ENCODE measurements at places on chromosomes 13 and 19. TPM values are rescaled to one million over a fixed set of nuclear protein-coding genes. Genes with fewer than 3 reads are reported as not detected.

- DNase-seq = no peak
Measured at GRCh38 chr13:103866048-103866447, 799.8 kb upstream of the SLC10A2 start.

DNA sequence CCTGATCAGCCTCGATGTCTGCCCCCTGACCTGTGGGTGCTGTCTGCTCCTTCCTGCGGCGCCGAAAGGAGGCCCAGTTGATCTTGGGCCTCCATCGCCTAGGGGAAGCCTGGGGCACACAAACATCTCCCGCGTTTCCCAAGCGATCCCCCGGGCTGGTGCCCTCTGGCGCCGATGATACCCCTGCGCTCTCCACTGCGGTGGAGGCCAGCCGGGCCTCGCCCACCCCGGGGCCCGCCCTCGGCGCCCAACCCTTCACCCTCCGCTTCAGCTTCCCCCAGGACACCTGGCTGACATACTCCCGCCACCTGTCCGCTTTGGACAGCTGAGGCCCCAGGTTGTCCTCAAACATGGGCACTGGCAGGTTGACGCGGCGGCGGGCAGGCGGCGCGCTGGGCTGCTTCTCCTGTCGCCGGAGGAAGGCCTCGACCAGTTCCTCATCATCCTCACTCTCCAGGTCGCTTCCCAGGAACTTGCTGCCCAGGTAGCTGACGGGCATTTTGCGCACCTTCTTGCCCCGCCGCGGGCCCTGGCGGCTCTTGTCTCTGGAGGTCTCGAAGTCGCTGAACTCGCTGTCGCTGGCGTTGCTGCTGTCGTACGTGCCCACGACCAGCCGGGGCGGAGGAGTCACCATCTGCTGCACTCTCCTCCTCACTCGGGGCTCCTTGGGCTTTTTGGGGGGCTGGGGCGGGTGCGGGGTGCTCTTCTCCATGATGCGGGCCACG lies 1.3 kb downstream of the CCDC8 start:
- no peak for DNase-seq

DNA sequence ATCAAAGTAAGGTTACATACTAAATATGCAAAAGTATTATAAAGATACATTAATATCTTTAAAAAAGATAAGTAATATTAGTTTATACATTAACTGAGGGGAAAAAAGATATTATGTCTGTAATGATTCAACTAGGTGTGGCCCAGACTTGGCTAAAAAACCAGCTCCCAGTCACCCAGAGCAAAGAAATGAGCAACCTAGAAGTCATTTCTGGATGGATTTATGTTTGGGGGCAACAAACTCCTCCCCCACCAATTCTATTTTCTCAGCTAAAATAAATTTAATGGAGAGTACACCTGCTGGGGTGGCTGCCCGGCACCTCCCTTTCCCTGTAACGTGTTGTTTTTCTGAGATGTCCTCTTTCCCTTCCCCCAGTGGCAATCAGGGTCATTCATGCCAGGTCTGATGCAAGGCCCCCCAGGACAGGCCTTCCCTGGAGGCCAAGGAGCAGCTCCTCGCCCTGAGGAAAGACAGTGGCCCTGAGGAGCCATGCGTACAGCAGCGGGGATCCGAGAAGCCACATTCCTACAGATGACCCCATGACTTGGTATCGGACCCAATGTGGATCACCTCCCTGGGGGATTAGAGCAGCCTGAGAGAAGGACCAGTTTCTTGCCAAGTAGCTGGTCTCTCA lies 78.6 kb upstream of the DOCK9 start:
- DNase-seq = no peak

GRCh38 chr13:21625366-21625765 lies 21.4 kb upstream of the MICU2 start:
- peak; percentile 10 for DNase-seq

GRCh38 chr13:93345770-93346169 lies 119.2 kb downstream of the GPC6 start:
- no peak for DNase-seq

GRCh38 chr13:46405457-46405856 lies 18.4 kb upstream of the RUBCNL start:
- no peak for DNase-seq

- DNase-seq = no peak
Measured at GRCh38 chr13:39269411-39269810, 231.2 kb downstream of the NHLRC3 start.

DNA sequence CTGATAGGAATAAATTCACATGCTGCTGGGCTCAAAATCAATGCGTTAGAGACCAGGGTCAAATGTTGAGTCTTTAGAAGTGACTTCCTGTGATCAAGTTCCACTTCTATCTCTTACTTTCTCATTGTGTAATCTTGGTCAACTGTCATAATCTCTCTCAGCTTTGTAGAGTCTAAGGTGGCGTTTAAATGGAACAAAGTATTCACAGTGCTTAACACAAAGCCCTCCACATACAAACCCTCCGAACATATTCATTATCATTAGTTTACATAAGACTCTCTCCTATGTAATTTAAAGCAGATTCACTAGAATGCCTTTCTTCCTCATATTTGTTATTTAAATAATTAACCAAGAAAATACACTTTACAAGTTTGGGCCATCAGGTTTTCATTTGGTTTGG lies 1044.1 kb downstream of the EFNB2 start:
- no peak for DNase-seq

DNA sequence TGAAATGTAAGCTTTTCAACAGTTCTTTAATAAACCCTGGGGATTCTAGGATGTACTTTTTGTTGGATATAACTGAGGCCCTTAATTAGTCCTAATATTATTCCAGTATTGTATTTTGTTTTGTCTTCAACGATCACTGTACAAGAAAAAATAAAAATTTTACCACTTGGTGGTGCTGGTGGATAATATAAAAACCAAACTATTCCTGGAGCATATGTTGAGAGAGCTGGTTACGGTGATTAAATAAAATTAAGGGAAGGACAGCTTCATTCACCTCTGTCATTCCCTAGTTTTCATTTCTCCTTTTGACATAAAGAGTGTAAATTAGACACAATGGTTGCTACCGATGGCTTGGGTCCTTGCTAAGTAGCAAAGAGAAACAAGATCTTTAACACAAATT lies 598.6 kb upstream of the PCDH20 start:
- DNase-seq = no peak

- no peak for DNase-seq
Measured at GRCh38 chr13:105450784-105451183, 1084.7 kb downstream of the EFNB2 start.

- DNase-seq = no peak
Measured at GRCh38 chr13:91825516-91825915, 427.1 kb downstream of the GPC5 start.

DNA sequence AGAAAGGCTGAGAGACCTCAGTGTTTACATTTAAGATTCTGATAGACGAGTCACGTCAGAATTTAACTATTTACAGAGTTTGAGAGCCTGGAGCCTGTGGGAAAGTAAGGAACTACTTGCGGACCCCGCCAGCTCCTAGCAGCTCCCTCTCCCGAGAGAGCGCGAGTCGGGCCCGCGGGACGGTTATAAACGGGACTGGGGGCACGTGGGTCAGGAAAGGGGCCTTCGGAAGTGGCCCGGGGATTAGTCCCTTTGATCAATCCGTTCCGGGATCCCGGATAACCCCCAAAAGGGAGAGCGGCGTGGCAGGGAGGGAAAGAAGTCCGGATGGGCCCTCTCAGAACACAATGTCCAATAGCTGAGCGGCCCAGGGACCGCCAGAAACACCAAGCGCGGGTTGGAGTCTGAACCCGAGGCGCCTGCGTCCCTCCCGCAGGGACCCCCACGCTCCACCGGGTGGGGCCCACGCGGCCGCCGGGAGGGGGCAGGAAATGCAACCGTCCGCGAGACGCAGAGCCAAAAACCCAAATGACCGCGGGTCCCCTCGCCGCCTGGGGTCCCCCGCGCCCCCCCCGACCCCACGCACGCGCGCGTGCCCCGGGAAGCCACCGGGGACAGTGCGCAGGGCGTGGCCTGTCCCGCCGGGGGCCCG lies 3.6 kb downstream of the ZIC5 start:
- DNase-seq = no peak

Gene LILRA1
- not detected for total RNA-seq

DNA sequence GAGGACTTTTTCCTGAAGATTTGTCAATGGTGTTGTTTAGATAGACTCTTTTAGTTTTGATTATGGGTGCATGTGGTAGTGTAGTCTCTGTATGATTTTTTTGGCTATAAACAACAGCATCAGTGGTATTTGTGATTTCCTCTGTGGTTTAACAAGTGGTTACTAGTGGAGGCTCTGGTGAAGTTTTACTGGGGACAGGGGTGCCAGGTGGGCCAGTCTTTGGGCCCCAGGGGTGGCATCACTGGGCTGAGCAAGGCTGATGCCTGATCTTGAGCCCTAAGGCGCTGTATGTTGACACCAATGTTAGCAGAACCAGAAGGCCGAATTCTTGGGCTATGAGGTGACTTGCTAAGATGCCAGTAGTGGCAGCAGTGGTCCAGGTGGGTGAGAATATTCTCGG lies 811.4 kb downstream of the DACH1 start:
- no peak for DNase-seq

- peak; percentile 93 for DNase-seq
Measured at GRCh38 chr13:99386911-99387788, 80.0 kb upstream of the GPR183 start.

DNA sequence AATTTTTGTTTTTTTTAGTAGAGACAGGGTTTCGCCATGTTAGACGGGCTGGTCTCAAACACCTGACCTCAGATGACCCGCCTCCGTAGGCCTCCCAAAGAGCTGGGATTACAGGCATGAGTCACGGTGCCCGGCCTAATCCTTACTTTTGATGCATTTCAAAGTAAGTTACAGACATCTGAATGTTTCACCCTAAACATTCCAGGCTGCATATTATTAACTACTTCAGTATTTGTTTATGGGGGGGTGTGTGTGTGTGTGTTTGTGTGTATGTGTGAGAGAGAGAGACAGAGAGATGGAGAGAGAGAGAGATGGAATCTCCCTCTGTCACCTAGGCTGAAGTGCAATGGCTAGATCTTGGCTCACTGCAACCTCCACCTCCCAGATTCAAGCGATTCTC lies 13.1 kb downstream of the SULT2B1 start:
- DNase-seq = no peak

DNA sequence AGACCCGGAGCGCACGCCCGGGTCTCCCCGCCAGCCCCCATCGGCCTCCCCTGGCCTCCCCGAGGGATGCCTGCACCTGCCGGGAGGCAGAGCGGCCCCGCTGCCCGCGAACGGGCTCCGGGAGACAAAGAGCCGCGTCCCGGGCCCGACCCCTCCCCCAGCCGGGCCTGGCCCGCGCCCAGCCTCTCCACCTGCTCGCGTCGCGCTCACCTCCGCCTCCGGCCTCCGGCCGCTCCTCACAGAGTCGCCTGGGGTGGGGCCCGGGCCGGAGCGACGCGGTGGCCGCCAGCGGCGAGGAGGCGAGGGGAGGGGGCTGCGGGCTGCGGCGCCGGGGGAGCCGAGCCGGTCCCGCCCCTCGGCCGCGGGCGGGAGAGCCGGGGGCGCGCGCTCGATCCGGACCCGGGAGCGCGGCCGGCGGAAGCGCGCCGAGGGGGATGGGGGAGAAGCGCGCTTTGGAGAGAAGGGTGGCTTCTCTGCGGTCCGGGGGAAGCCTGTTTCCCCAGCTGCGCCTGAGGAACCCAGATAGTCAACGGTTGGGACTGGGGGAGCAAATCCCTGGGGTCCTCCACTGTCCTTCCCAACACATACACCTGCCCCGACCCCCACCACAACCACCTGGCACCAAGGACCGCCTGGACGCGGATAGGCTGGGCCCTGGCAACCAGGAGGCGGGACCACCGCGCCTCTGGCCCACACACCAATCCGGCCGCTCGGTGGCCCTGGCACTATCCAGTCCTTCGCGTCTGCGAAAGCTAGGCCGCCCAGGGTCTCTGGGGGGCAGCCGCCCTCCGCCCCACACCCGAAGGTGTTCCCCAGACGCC lies at the start of gene PRR36:
TSS of gene PRR36 (minus strand) at position 315 of the 821 bp plus-strand sequence. CDS start 701 bp downstream, outside the sequence.
- peak; percentile 38 for DNase-seq

GRCh38 chr13:100387416-100387815 lies 201.2 kb downstream of the GGACT start:
- no peak for DNase-seq

DNA sequence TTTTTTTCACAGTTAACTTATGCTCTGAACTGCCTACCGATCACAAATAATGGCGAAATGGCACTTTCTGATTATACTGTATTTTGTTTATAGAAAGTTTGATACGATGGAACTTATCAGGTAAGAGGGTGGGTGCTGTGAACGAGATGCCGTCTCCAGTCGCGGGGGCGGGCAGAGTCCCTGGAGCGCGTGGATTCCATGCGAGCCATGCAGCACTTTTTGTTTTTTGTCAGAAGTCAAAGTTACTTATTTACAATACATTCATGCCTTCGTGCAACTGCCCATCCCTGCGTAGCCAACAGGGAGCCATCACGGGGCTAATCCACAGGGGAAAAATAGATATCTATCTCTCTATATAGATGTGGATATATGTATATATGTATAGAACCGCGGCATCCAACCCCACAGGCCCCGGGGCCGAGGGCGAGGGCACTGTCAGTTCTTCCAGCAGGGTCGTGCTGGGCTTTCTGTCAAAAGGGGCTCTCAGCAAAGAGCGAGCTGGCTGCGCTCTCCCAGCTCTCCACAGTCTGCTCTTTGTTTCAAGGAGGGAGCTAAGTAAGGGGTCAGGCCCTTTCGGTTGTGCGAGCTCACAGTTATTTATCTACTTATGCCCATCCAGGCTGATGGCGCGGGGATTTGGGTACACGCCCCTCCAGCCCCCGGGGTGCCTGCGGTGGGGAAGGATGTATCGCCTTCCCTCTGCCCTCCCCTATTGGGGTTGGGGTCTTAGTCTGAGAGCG lies 3.4 kb downstream of the SLITRK1 start:
- DNase-seq = no peak

DNA sequence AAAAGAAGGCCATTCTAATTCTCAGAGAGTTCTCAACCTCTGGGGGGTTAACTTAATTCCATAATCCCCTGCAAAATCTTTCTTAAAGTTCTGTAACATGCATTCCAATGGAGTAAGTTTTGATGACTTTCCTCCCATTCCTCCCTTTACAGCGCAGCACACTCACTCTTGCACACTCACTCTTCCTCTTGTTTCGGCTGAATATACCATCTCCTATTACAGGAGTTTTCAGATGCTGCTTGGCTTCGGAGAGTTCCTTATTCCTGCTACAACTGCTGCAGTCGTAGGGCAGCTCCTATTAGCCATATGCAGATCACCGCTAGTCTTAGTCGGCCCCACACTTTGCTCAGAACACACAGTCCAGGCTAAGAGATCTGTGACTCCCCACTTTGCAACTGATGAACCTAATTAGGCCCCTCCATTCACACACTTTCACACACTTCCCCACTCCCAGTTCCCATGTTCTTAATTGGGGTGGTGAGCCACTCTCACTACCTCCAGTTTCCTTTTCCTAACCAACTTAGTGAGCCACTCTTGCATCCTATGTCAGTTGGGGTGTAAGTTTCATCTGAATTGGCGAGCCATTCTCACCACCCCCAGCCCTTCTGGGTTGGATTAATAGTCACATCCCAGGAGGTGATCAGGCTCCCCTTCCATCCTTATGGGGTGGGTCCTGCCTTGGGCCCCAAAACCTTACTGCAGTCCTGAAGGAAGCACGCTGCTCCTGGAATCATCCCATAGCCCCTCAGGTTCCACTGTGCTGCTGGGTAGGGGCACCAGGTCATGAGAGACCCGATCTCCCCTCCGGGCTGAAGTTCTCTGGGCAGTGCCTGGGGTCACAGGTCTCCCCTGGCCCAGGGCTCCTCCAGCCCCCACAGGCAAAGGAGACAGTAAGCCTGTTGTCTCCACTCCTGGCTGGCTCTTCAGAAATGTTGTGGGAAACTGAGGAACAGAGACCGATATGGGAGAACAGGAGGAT lies 53.9 kb downstream of the OR10H4 start:
- no peak for DNase-seq

All from activated T-cell treated with anti-CD3 and anti-CD28 coated beads, Interleukin-2, amount 50 U/mL, for 72 hours (primary cell).